ENCODE measurements at places on chromosomes 3 and 15. TPM values are rescaled to one million over a fixed set of nuclear protein-coding genes. Genes with fewer than 3 reads are reported as not detected.

GRCh38 chr3:132360717-132361116, 43.5 kb downstream of the ACP3 start:
- no peak for DNase-seq
- no peak overlapping the region for H3K27ac ChIP-seq
- no peaks in the 10 kb centered on the region for H3K27me3 ChIP-seq
- no peaks in the 10 kb centered on the region for H3K4me1 ChIP-seq

The ARHGEF26 gene
- total RNA-seq = 13.4 TPM

DNA sequence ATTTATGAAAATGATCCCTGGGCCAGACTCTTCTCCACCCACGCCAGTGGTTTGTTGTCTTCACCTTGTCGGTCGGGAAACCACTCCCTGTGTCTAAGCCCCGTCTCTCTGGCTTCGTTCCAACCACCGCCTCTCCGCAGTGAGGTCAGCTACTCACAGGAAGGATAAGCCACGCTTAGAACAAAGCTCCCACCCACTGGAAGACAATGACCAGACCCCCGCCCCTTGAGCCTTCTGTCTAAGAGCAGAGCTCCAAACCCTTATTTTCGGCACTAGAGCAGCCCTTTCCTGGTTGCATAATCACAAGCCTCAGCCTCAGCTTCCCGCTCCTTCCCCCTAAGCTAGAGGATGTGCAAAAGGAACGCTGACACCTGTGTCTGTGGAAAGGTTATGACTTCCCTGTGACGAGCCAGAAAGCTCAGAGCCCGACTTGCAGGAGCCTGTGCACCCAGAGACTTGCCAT, 114.9 kb upstream of the MEF2A start:
- H3K4me1 ChIP-seq = no peaks in the 10 kb centered on the region
- no peak overlapping the region for H3K4me3 ChIP-seq
- H3K27me3 ChIP-seq = no peaks in the 10 kb centered on the region
- H3K36me3 ChIP-seq = no peaks in the 10 kb centered on the region

GRCh38 chr15:63218100-63218808, 28.8 kb downstream of the RAB8B start:
- no peak overlapping the region for H3K27ac ChIP-seq

DNA sequence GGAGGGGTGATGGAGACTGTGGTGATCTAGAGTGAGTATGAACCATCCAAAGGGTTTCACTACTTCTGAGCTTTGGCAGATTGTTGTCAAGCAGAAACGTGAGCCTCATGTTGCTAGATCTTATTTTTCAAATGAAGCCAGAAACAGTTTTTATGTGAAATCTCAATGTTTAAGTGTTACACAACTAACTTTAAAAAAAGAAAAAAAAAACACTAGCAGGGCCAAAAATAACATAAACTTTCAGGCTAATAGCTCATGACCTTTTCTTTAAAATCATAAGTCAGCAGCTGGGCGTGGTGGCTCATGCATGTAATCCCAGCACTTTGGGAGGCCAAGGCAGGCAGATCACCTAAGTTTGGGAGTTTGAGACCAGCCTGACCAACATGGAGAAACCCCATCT, 2.1 kb upstream of the HTR3D start:
- no peaks in the 10 kb centered on the region for H3K36me3 ChIP-seq
- no peaks in the 10 kb centered on the region for H3K27me3 ChIP-seq
- H3K4me1 ChIP-seq = no peaks in the 10 kb centered on the region
- no peak overlapping the region for H3K27ac ChIP-seq
- no peak for DNase-seq

DNA sequence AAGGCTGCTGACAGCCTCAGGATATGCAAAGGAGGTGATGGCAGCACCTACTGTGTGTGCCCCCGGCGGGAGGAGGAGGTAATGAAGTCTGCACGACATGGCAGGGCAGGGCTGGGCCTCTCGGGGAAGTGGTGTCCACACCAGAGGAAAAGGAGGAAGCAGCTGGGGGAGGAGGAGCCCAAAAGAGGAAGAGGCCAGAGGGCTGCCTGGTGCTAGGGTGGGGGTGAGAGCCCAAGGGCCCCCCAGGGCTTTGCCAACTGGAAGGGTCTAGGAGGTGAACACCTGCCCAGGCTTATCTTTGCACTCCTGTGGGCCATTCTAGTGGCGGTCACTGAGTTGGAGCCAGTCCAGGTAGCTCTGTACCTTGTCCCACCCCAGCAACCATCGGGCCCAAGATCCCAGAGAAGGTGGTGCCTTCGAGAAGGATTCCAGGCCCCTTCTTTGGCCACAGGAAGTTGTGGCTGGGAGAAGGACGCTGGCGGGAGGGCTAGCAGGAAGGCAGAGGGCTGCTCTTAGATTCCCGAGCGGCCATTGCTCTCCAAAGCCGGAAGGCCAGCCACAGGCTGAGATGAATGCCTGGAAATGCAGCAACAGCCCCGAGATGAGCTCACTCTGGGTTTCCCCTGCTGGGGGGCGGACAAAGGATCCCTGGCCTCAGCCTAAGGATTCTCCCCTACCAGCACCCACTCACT, 7.0 kb downstream of the GNAI2 start:
- no peak overlapping the region for H3K4me3 ChIP-seq
- H3K36me3 ChIP-seq = no peaks in the 10 kb centered on the region
- no peaks in the 10 kb centered on the region for H3K27me3 ChIP-seq

The TTC23 gene
- 45.3 TPM for total RNA-seq

DNA sequence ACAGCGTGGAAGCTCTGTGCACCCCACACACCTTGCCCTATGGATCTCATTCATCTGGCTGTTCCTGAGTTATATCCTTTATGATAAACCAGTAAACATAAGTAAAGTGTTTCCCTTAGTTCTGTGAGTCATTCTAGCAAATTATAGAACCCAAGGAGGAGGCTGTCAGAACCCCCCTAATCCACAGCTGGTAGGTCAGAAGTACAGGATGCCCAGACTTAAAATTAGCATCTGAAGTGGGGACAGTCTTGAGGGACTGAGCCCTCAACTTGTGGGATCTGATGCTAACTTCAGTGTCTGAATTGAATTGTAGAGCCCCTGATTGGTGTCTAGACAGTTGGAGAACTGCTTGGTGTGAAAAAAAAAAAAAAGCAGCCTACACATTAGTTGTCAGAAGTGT, 75.1 kb downstream of the B3GNT5 start:
- H3K27ac ChIP-seq = no peak overlapping the region
- no peak for DNase-seq
- H3K36me3 ChIP-seq = no peaks in the 10 kb centered on the region
- H3K4me1 ChIP-seq = peaks cover 15% of the 10 kb centered on the region
- H3K27me3 ChIP-seq = no peaks in the 10 kb centered on the region

DNA sequence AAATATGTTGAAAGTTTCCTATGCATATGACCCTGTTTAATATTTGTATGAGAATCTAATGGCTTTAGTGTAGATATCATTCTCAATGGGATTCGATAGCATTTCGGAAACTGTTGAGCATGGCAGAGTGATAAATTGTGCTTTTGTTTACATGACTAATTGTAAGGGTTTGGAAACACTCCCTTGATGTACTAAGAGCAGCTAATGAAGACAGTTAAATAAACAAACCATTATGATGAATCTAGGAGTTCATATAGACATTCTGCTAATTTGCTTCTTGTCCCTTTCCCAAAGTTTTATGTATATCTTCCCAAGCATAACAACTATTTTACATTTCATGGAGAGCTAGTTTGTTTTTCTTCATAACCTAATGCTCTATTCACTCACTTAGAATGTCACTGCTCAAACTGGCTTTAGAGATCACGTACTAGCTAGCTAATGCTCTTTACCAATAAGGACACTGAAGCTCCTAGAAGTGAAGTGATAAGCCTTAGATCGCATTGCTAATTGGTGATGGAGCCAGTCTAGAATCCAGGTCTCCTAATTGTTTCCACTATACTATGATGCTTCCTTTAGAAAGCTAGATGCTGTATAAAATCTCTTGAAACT, 140.8 kb downstream of the TP63 start:
- peaks cover 9% of the 10 kb centered on the region for H3K4me1 ChIP-seq
- no peak for DNase-seq
- H3K4me3 ChIP-seq = no peak overlapping the region

- H3K36me3 ChIP-seq = no peaks in the 10 kb centered on the region
- H3K4me1 ChIP-seq = peaks cover 18% of the 10 kb centered on the region
- DNase-seq = no peak
- no peaks in the 10 kb centered on the region for H3K27me3 ChIP-seq
- H3K4me3 ChIP-seq = no peak overlapping the region
These were observed 54.8 kb upstream of the CGNL1 start for GRCh38 chr15:57321485-57321884.

GRCh38 chr15:85381850-85382751, 1.7 kb downstream of the AKAP13 start:
- peak overlapping the region; percentile 85 for H3K4me3 ChIP-seq
- H3K4me1 ChIP-seq = peaks cover 17% of the 10 kb centered on the region
- no peaks in the 10 kb centered on the region for H3K27me3 ChIP-seq
- no peaks in the 10 kb centered on the region for H3K36me3 ChIP-seq
- no peak for DNase-seq
- no peak overlapping the region for H3K27ac ChIP-seq

- H3K27ac ChIP-seq = no peak overlapping the region
- H3K4me3 ChIP-seq = no peak overlapping the region
- no peaks in the 10 kb centered on the region for H3K27me3 ChIP-seq
- H3K4me1 ChIP-seq = peaks cover 21% of the 10 kb centered on the region
These were observed 24.2 kb downstream of the RNU5B-1 start for GRCh38 chr15:65328506-65329287.

GRCh38 chr15:79257454-79257853, 25.1 kb upstream of the ANKRD34C start:
- H3K4me3 ChIP-seq = no peak overlapping the region
- H3K27ac ChIP-seq = no peak overlapping the region
- no peak for DNase-seq

DNA sequence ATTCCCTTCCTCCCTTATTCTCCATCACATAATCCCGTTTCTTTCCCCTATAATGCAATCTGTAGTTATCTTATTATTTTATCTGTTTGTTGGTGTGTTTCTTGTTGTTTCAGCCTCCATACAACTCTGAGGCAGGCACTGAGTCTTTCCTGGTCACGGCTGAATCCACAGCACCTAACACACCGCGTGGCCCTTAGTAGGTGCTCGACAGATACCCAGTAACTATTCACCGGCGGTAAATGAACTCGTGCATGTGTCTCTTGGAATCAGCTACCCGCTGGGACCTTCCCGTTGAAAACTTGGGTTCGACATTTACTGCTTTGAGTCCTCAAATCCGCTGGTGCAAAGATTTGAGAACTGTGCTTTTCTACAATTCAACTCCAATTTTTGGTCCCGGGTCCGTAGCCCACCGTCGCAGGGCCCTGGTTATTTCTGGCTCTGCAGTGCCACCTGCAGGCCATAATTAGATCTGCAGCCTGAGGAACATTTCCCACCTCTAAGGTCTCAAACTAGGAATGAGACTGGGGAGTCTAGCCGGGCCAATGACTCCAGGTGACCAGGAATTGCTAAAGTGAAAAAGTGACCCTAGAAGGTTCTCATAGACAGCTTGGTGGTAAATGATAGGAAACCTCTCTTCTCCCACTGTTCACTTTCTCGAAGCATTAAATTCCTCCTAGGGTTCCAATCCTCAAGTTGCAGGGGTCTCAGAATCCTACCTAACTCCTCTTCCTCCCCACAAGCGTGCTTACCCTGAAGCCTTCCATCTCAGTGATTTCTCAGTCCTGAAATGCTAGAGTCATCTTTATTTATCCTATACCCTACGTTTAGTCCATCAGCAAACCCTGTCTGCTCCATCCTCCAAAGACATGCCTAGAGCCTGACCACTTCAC, 40.0 kb upstream of the TRH start:
- H3K36me3 ChIP-seq = no peaks in the 10 kb centered on the region
- peaks cover 7% of the 10 kb centered on the region for H3K4me1 ChIP-seq
- no peak overlapping the region for H3K27ac ChIP-seq

DNA sequence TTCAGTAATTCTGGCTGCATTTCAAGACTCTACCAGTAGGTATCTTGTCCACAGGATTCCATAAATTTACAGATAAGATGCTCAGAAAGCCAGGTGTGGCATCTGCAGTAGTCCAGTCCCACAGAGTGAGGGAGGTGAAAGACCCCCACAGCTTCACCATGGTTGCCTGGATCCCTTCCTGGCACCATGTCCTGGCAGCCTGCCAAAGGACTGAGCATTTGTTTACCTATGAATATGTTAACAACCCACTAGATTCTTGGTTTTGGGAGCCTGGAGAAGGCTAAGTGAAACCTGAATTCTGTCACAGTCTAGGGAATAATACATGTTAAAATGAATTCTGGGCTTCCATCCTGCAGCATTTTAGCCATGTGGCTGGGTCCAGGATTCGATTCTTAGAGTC, 14.9 kb downstream of the CHST2 start:
- no peaks in the 10 kb centered on the region for H3K27me3 ChIP-seq
- no peak for DNase-seq
- H3K36me3 ChIP-seq = no peaks in the 10 kb centered on the region
- H3K4me1 ChIP-seq = no peaks in the 10 kb centered on the region
- no peak overlapping the region for H3K27ac ChIP-seq

DNA sequence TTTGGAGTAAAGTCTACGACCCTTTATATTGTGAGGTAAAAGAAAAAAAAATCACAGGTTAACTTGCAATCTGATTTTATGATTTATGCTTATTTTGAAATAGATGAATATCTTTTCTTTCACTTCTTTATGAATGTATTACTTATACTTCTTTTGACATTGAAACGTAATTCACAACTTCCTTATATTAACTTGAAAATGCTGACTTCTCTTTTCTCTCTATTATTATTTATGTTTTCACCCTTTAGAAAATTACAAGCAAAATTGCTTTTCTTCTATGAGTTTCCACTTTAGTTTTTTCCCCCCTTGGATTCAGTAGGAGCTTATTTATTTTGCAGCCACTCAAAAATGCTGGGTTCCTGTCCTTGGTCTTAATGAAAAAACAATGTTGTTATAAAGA, 25.4 kb downstream of the ACP3 start:
- no peak overlapping the region for H3K27ac ChIP-seq
- H3K4me3 ChIP-seq = no peak overlapping the region
- no peaks in the 10 kb centered on the region for H3K27me3 ChIP-seq
- DNase-seq = no peak
- H3K4me1 ChIP-seq = peaks cover 3% of the 10 kb centered on the region
- H3K36me3 ChIP-seq = no peaks in the 10 kb centered on the region

- H3K4me3 ChIP-seq = no peak overlapping the region
- H3K27ac ChIP-seq = no peak overlapping the region
- H3K27me3 ChIP-seq = no peaks in the 10 kb centered on the region
- H3K4me1 ChIP-seq = no peaks in the 10 kb centered on the region
- no peak for DNase-seq
These were observed 675.6 kb downstream of the TBL1XR1 start for GRCh38 chr3:176521531-176522175.

DNA sequence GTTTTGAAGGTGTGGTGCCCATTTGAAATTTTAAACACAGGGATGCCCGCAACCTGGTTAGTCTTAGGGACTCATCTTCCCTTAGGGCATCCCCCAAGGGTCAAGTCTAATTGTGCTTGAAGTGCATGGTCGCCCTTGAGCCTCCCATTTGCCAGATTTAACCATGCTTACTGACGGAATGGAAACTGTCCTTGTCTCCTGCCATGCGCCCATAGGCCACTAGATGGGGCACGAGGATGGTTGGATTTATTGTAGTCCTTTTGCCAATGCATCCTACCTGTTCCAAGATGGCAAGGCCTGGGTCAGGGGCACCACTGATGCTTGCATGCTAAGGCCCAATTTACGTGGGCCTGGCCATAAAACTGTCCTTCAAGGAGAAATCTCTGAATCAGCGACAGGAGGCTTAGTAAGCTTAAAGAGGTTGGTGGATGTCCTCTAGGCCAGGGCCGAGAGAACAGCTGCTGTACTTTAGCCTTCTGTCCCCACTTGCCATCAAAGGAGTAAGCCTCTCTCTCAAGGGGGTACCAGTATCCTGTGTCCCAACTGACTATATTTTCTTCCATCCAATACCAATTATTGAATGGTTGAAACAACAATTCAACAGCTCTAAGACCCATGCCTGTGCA, 355.4 kb downstream of the OTOL1 start:
- H3K4me1 ChIP-seq = no peaks in the 10 kb centered on the region
- peak; percentile 33 for DNase-seq
- H3K27ac ChIP-seq = no peak overlapping the region
- H3K27me3 ChIP-seq = no peaks in the 10 kb centered on the region
- H3K36me3 ChIP-seq = no peaks in the 10 kb centered on the region
- no peak overlapping the region for H3K4me3 ChIP-seq

The SPSB4 gene
- total RNA-seq = 10.7 TPM

Measured in neural progenitor cell (in vitro differentiated cells).